ENCODE measurements at places on chromosomes 6 and 20.
A peak's percentile ranks its signal among the peaks of the same experiment; 100 is the strongest.

DNA sequence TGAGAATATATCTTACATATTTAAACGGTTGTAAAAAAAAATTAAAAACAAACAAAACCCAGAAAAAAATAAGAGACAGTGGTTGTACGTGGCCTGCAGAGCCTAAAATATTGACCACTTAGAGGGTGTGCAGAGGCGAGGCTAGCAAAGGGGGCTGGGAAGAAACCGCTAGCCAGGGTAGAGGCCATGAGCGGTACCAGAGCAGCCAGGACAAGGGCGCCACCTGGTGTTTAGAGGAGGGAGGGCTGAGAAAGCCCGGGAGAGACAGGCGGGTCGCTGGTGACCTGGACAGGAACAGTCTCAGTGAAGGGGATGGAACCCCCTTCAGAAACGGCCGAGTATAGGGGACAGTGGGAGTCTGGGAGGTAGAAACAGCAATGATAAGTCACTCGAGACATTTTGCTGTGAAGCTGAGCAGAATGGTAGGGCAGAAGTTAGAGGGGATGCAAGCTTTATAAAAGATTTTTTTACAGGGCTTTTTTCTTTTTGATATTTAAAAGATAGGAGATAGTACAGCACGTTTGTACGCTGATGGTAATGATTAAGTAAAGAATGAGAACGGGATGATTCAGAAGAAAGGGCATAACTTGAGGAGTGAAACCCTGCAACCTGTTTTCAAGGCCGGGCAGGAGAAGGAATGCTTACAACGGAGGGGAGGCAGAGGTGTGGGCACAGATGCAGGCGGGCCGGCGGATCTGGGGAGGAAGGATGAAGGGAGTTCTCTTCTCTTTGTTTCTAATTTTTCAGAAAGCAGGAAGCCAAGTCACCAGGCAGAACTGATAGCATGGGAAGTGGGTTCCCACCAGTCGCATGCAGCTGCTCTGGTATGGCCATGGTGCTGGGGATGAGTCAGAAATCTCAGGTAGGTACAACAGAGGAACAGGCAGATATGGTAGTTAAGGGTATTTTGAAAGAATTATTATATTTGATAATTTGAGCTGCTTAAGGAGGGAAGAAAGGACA, 76.2 kb downstream of the FAM229B start:
- peak; percentile 86 for DNase-seq

DNA sequence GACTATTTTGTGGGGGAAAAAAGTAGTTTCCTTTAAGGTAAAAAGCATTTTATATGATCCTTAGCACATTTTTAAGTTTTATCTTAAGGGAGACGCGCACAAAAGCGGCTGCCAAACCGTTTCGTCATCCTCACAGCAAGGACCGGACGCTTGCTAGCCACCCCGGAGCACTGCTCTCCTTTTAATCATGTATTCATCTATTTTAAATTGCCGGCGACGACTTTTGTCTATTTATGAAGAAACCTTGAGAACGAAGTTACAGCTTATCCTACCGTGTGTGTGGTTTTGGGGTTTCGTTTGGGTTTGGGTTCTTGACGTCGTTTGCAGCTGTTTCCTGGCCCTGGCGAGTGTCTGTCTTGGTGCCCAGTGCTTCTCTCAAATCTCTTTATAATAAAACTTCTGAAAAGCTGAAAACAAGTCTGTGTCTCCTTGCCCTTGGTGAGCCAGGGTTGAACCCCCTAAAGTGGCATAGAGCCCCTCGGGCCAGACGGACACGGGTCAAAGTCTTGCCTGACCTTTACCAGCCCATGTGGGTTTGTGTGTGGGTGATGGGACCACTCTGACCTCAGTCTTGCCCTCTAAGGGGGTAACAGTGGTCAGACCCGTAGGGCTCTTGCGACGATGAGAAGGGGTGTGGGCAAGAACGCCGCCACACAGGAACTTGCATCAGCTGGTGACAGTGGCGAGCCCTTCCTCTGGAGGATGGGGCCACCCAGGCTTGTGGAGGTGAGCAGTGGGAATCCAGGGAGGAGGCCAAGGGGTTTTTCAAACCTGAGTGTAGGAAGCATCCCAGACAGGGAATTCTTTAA, 117.6 kb downstream of the JPH2 start:
- no peak for DNase-seq

GRCh38 chr6:26225848-26226578, 138.8 kb downstream of the HFE start:
- DNase-seq: no peak

GRCh38 chr6:133741375-133741861, 147.5 kb upstream of the TCF21 start:
- DNase-seq: peak; percentile 31

GRCh38 chr20:43511879-43512278, 4.4 kb downstream of the L3MBTL1 start:
- DNase-seq: no peak

- DNase-seq: no peak
Observed at GRCh38 chr6:39950125-39950720, 16.0 kb upstream of the MOCS1 start.

- DNase-seq: no peak
Observed at GRCh38 chr6:157029980-157030690, 253.0 kb downstream of the ARID1B start.

DNA sequence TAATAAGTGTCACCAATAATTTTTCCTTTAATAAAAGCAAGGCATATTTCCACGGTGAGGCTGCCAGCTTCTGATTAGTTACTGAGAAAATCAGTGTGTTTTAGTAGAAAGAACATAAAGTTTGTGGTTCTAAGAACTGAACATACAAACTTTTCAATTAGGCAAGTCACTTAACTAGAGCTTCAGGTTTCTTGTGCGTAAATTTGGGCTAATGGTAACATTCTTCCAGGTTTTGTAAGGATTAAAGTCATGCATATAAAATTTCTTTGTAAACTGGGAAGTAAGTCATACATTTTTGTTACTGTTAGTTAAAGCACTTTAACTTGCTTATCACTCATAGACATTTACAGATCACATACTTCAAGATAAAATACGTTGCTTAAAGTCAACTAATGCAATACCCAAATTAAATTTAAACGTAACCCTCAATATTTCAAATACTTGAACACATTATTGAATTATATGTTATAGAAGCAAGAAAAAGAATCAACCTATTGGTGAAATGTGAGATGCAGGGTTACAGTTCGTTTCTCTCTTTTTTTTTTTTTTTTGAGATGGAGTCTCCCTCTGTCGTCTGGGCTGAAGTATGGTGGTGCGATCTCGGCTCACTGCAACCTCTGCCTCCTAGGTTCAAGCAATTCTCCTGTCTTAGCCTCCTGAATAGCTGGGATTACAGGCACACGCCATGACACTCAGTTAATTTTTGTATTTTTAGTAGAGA, 327.3 kb upstream of the NOX3 start:
- no peak for DNase-seq

DNA sequence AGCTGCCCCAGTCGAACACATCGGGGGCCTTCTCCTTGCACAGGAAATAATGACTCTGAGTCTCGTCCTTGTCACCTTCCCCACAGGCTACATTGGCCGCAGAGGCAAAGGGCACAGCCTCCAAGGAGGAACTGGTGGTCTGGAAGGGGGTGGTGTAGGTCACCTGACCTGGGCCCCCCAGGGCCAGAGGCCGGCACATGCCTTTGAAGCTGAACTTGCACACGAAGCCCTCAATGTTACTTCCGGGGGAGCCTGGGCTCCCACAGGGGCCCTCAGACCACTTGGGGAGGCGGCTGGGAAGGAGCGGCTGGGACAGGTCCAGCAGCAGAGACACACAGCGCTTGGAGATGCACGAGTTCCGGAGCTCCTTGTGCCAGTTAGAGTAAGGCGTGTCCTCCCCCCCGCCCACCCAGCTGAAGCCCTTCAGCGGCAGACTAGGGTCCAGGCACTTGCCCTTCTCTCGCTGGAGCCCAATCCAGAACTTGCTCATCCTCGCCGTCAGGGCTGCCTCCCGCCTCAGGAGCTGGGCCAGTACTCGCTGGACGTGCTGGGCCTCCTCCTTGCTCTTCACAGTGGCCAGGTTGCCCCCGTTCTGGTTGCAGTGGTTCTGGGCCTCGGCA, 578 bp downstream of the CD93 start:
- DNase-seq: no peak

Data from iPS-NIHi11 (cell line).